ENCODE measurements at places on chromosomes 7 and 10.

DNA sequence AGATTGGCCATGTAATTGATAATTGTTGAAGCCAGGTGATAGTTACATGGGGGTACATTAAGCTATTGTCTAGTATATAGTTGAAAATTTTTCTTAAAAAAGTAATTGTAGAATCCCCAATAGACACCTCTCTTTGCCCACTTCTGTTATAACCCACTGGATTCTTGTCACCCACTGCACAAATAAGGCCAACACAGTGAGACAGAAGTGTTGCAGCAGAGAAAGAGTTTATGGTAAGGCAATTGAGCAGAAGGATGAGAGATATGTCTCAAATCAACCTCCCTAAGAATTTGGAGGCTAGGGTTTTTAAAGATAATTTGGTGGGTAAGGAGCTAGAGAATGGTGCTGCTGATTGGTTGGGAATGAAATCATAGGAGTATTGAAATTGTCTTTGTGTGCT is 270.3 kb upstream of the TAC1 start:
- no peak for DNase-seq

DNA sequence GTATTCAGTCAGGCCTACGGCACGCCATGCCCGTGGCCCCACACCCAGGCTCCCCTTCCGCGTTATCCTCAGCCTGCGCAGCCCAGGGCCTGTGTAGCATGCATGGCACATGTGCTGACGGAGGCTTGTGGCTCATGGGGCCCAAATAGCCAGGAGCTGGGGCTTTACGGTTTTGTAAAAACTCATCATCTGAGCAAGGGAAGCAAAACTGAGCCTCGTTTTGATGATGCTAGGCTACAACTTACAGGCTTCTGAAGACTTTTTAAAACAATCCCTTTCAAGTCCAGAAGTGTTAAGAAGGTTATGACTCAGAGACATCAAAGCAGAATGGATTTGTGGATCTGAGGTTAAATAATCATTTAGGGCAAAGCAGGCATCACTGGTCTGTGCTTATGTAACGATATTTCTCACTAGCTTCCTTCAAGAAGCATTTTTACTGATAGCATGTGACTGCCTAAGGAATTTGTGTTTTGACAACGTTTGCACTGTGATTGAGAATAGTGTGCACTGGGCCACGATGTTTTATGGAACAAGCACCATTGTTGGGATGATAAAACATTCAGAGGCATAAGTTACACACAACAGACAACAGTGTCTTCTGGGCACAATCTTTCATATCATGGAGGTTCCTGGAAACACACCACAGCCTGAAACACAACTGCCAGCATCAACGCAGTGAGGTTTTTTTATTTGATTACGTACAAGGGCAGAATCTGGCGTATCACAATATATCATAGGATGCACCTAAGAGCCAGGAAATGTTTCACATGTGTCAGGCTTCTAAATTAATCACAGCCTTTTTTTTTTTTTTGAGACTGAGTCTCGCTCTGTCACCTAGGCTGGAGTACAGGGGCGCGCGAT is 274.3 kb downstream of the CCDC3 start:
- no peak for DNase-seq

- no peak for DNase-seq
Observed at GRCh38 chr10:103748020-103748419, 107.4 kb downstream of the SH3PXD2A start.

DNA sequence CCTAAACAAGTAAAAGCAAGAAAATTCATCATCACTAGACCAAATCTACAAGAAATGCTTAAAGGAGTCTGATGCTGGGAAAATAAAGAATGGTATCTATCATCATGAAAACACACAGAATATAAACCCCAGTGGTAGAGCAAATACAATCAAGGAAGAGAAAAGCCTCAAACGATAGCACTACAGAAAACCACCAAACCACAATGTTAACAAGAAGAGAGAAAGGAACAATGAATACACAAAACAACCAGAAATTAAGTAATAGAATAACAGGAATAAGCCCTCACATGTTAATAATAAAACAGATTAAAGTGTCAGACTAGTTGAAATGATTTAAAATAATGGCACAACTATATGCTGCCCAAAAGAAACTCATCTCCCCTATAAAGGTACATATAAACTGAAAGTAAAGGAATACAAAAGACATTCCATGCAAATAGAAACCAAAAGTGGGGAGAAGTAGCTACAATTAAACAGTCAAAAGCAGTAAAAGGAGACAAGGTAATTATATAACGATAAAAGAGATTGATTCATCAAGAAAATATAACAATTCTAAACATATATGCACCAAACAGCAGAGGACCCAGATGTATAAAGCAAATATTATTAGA is 77.3 kb downstream of the JMJD1C start:
- DNase-seq = no peak

- no peak for DNase-seq
Observed at GRCh38 chr7:134246761-134247160, 70.0 kb downstream of the SLC35B4 start.

DNA sequence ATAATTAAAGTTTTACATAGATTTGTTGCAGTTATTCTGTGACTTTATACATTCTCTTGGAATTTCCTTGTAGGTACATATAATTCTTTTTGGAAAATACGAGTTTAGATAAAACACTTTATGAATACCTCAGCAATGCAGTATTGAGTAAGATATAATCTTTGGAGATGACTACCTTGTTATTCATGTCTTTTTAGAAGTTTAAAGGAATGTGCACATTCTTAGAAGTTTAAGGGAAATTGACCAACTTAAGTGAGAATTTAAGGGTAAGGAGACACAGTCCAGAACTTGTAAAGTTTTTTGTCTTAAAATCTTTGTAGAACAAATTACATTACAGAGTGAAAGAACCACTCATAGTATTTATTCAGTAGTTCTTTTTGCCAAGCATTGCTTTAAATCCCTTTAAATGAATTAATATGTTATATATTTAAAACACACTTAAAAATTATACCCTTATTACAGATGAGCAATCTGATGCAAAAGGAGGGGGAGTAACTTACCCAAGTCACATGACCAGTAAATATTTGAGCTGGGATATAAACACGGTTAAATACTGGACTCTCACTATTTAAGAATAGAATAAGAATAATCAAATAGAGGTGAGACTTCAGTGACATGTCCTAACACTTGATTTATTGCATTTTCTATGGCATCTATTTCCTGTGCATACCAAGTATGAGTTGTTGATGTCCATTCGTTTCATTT is 139.5 kb upstream of the FERD3L start:
- no peak for DNase-seq

DNA sequence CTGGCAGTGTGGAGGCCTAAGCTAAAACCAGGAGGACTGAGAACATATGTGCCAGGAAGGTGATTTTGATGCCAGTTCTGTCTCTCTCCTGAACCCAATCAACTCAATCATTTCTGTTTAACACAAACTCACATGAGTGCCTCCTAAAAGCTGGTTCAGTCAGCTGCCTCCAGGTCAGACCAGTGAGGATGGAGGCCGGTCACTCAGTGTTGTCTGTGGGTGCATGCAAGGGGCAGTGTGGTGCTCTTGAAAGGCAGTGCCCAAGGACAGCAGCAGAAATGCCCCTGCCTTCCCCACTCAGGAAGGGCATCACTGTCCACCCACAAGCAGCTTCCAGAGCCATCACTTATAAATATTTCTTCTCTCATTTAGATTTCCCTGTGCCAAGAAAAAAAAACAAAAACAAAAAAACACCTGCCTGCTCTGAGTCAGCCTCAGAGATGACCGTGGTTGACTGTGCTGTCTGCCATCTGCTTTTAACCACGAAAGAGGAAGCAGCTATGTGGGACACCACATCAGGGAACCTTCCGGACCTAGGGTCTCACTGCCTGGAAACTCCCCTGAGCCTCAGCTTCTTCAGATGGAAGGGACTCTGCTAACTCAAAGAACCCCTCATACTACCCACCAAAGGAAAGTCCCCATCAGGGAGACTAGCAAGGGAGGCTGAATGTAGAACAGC is 39.1 kb downstream of the VOPP1 start:
- no peak for DNase-seq

DNA sequence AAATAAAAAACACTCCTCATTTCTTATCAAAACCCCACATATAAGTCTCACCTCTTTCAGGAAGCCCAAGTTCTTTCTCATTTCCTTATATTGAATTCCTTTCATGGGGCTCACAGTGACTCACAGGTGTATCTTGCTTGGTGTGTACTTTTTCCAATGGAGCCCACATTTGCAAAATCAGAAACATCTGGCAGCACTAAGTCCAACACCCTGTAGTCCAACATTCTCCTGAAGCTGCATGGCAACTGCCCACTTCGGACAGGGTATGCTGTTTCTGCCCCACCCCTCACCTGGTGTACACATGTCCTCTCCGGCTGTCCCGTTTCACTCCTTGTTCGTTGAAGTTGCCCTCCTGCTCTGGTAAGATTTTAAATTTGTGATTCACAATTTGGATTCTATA is 544.1 kb downstream of the SORCS3 start:
- DNase-seq = no peak

- DNase-seq = no peak
Observed at GRCh38 chr7:139930286-139930965, 101.4 kb downstream of the TBXAS1 start.

DNA sequence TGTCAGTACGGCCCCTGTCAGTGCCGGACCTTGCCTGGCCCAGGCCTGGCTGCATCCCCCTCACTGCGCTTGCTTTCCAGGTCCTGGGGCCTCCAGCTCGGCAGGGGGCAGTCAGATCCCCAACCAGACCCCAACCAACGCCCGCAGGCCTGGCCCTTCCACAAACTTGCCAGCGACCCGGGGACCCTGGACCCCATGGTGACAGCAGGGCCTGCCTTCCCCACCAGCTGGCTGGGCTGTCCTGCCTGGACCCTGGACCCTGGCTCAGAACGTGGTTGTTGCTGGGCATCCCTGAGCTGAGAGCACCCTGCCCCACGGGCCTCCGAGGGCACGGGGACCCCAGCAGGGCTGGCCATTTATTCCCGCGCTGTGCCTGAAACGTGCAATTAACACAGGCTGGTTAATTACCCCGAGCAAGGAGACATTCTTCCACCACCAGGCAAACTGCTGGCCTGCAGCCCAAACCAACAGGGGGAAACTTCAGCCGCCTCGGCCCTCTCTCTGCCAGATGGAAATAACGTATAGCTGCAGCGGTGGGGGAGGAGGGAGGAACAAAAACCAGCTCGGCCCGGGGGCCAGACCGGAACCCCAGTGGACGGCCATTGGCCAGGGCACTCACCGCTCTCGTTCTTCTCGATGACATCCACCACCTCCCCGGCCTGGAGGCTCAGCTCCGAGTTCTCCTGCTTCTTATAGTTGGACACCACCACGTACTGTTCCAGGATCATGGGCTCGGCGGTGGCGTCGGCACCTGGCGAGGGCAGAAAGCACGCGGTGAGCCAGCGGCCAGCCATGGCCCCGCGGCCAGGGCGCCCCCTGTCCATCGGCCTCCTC is 167.1 kb downstream of the NEURL1 start:
- DNase-seq = peak; percentile 17

DNA sequence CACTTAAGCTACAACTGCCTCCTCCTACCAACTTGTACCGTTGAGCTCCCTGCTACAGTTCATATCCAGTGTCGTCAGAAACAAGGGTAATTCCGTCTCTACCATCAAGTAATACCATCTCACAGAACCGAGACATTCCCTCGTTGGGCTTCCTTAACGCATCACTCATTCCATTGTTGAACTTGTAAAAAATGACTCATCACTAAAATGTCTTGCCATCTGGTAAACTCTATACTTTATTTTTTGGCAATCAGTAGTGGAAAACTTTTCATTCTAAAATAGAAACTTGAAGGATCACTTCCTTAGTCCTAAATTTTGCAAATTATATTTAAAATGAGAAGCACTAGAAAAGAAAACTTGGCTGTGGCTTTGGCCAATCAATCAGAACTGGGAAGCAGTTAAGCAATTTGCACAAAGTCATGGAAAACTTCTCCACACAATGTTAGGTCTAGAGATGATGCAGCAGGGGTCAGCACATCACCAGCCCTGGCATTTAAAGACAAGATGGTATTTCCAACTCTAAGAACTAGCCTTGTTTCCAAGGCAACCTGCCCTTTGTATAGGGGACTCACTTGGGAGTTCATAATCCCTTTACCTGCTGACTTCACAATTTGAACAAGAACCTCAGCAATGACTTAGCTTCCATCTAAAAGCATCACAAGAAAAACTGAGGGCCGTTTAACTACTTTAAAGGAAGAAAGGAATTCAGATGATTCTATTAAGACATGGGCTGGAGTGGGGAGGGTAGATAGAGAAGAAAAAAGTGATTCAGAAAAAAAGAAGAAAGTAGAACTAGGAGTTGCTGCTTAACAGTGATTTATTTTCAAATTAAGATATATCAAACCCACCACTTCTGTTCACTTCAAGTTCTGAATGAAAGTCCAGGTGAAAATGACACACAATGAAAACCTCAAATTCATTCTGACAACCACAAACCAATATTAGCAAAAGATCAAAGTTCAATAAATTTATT is 288.1 kb downstream of the PARD3 start:
- no peak for DNase-seq

- no peak for DNase-seq
Observed at GRCh38 chr7:133859231-133859630, 267.9 kb upstream of the LRGUK start.

DNA sequence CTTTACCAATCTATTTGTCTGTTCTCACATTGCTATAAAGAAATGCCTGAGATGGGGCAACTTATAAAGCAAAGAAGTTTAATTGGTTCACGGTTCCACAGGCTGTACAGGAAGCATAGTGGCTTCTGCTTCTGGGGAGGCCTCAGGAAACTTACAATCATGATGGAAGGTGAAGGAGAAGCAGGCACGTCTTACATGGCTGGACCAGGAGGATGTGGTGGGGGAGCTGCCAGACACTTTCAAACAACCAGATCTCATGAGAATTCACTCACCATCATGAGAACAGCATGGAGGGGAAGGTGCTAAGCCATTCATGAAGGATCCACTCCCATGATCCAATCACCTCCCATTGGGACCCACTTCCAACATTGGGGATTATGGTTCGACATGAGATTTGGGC is 64.8 kb upstream of the SEPHS1 start:
- no peak for DNase-seq

DNA sequence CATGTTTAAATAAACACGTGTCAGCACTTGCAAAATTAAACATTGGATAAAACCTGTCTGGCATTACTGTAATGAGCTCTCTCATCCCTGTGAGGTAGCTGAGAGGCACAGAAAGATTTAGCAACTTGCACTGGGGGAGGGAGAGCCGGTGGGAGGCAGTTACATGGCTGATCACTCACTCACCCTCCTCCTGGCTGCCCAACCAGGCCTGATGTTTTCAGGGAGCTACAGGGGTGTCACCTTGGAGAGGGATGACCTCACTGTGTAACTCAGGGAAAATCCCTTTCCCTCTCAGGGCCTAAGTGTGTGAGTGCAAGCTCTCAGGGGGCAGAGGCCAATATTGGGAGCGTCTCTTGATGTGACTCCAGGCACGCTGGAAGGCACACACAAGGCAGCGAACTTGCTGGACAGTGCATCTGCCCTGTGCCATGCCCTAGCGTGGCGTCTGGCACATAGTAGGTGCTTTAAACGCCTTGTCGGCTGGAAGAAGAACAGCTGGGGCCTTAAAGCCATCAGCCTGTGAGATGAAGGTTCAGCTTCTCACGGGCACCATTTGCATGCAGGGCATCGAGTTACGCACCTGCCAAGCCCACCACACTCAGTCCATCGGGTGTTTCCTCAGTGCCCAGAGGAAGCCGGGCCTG is 51.1 kb downstream of the ELFN1 start:
- DNase-seq = no peak

Measured in substantia nigra (tissue), 51 donors.